ENCODE measurements at places on chromosomes 5 and 9.

- no peak for DNase-seq
Measured at GRCh38 chr5:160285316-160285715, 27.0 kb downstream of the CCNJL start.

- DNase-seq, result no peak
Measured at GRCh38 chr9:111957856-111958631, 61.4 kb downstream of the UGCG start.

- no peak for DNase-seq
Measured at GRCh38 chr9:5839572-5839902, 6.6 kb upstream of the ERMP1 start.

- DNase-seq, result no peak
Measured at GRCh38 chr9:106718936-106719335, 144.0 kb upstream of the ZNF462 start.

DNA sequence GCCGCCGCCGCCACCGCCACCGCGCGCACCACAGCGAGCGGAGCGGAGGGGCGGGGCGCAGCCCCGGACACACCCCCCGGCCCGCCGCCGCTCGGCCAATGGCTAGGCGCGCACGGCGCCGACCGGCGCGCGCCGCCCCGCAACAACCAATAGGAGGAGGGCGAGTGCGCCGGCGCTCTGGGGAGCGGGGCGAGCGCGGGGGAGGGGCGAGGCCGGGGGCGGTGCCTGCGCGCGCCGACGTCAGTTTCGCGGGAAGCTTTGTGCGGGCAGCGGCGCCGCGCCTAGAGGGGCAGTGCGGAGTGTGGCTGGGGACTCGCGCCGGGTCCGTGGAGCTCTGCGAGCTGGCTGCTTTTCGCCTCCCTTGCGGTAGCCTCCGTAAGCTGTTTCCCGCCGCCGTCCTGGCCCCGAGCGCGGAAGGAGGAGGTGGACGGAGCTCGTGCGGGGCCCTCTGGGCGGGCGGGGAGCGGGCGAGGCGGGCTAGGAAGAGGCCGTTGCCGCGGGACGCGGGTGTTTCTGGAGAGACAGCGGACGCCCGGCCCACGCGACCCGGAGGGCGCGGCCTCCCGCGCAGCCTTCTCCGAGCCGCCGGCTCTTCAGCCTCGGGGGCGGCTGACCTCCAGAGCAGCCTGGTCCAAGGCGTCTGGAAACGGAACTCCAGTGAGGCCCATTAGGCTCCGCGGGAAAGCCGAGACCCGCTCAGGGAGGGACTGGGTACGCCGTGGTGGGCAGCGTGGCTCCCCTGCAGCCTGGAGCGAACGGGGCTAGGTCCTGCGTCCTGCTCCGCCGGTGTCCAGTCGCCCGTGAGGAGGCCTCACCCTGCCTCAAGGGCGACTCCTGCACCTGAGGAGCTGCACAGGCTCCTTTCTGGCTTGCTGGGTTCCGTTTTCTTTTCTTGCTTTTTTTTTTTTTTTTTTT lies at the start of gene ZMYND19:
TSS of gene ZMYND19 (minus strand) at position 44 of the 915 bp plus-strand sequence. CDS start 249 bp downstream, outside the sequence.
- peak; percentile 87 for DNase-seq

Data from activated gamma-delta T cell treated with Interleukin-2 at 50 U/mL for 16 hours (primary cell).